ENCODE measurements at places on chromosomes 11 and 22.

DNA sequence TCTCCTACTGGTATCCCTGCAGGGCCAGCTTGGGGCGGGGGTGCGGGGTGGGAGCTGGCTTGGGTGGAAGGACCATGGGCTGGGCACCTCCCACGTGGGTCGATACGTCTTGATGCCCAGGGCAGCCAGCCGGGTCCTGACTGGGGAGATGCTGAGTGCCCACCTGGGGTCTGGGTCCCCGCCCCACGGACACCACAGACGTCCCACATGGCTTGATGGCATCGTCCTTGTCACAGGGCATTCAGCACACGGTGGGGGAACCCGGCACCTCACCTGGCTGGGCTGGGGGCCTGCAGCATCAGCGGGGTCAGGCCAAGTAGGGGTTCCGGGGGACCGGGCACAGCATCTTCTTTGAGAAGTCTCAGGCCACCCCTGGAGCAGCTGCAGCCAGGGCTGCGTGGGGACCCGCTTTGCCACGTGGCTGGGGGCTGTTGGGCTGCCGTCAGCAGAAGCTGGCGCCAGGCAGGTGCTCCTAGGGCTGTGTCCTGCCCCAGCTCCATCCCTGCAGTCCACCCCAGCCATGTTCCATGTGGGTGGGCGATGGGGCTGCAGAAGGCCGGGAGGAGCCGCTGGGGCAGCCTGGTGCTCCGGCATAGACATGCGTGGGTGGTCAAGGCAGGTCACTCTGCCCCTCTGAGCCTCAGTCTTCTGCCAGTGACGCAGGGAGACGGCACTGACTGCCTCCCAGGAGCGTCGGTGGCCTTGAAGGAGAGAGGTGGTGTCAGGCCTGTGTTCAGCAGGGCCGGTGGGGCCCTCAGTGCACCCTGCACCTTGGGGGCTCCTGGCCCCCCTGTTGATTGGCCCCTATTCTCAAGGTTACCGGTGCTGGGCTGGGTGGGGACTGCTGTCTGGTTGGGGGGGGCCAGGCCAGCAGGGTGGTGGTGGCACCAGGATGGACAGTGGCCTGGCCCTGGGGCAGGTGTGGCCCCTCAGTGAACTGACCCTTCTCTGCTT, 8.4 kb downstream of the SELENOO start:
- DNase-seq = no peak

GRCh38 chr22:23574877-23575276, 5.2 kb downstream of the IGLL1 start:
- DNase-seq = no peak

- DNase-seq = no peak
Observed at GRCh38 chr11:40207416-40207815, 1252.0 kb downstream of the LRRC4C start.

GRCh38 chr11:110883256-110883655, 171.0 kb upstream of the ARHGAP20 start:
- no peak for DNase-seq

GRCh38 chr22:44802071-44802700, 49.8 kb downstream of the ARHGAP8 start:
- no peak for DNase-seq

DNA sequence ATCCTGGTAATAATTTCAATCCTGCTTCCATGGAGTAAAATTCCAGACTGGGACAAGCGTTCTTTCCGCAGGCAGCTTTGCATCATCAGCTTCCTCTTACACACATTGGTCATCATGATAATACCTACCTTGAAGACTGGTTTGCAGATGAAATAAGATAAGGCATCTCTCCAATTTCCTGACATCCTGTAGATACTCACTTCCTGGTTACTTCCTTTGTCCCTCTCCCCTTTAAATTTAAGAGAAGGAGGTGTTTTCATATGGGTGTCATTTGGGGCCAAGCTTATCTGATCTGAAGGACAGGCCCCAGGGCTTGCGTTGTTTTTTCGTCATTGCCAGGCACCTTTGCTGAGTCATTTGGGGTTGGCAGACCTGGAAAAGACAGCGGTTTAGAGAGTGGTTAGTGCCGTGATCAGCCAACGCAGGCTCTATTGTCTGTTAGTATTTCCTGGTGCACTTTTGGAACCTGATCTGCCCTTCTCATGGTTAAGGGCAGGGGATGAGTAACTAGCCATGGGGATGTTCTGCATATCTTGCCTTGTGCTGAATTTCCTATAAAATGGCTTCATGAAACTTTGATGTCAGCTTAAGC, 24.1 kb downstream of the GRAMD1B start:
- no peak for DNase-seq

GRCh38 chr11:36395978-36396736, 100.1 kb downstream of the PRR5L start:
- no peak for DNase-seq

DNA sequence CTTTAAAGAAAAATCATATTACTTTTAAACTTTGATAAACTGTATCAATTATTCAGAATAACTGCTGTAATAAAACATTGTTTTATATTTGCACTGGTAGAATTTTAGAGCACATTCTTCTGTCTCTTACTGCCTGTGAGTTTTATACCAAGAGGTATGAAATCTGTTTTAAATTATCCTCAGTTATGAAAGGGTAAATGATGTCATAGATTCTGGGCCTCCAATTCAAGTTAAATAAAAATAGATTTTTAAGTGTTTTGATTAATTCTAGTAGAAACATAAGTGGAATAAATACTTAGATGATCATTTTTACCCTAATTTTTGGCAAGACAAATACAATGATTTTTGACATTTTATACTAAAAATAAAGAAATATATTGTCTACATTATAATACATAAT, 93.0 kb downstream of the GUCY1A2 start:
- DNase-seq = no peak

DNA sequence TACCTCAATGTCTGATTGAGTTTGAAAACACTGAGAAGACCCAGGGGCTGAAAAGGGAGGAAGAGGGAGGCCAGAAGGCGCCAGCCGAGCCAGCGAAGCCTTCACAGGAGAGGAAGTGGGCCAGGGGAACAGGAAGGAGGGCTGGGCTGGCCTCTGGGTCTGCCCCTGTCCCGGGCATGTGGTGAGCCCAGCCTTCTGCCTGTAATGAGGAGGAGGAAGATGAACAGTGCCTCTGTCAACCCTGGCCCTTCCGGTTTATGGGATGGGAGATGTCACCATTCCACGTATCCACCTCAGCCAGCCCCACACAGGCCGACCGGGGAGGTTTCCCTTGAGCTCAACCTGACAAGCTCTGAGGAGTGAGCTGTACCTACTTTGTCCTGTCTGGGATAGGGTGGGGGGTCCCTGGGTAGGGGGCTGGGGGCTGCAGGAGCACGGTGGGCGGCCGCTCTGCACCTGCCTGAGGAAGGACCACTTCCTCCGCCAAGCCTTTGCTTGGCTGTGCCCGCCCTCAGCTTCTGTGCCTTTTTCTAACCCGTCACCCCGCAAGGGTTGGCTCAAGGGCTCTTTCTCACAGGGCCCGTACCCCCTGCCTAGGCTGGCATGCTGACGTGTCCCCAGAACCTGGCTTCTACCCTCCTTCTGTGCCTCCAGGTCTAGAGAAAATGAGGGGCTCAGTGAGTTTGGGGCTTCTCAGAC, 2.0 kb downstream of the PARVG start:
- peak; percentile 24 for DNase-seq

DNA sequence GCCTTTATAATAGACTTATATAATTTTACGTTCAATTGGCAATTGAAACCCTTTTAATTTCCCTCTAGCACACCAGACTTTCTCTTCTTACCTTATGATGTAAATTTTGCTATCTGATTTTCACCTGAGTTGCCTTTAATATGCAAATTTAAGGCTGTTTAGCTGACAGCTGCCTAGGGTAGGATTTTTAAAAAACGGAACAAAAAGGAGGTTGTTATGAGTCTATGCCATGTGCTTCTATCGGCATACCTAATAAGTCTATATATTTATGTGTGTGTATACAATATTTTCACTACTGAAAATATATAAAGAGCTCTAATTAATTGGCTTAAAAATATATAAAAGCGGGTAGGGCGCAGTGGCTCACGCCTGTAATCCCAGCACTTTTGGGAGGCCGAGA, 11.8 kb upstream of the SELENOH start:
- DNase-seq = no peak

DNA sequence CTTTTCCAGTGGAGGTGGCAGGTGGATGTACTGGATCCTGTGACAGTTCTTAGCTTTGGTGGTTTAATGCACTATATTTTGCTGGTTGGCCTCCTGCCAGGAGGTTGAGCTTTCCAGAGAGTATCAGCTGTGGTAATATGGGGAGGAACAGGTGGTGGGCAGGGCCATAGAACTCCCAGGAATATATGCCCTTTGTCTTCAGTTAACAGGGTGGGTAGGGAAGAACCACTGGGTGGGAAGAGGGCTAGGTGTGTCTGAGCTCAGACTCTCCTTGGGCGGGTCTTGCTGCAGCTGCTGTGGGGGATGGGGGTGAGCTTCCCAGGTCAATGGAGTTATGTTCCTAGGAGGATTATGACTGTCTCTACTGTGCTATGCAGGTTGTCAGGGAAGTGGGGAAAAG, 203.8 kb downstream of the DLG2 start:
- DNase-seq = no peak

- DNase-seq = no peak
Observed at GRCh38 chr11:12449961-12450715, 72.8 kb downstream of the PARVA start.

GRCh38 chr11:19661827-19662226, 50.8 kb upstream of the NAV2 start:
- DNase-seq = no peak

Measured in memory B cell (primary cell).